ENCODE measurements at places on chromosomes 4 and X. TPM values are rescaled to one million over a fixed set of nuclear protein-coding genes. Genes with fewer than 3 reads are reported as not detected.

The CLNK gene
- total RNA-seq, result 0.32 TPM

- H3K27ac ChIP-seq, result no peak overlapping the region
- no peaks in the 10 kb centered on the region for H3K4me1 ChIP-seq
- no peak overlapping the region for H3K4me3 ChIP-seq
- no peak for DNase-seq
- no peaks in the 10 kb centered on the region for H3K36me3 ChIP-seq
- H3K27me3 ChIP-seq, result no peaks in the 10 kb centered on the region
Measured at GRCh38 chrX:79506001-79506400, 138.9 kb upstream of the ITM2A start.

GRCh38 chr4:1683261-1683735 is 815 bp downstream of the FAM53A start:
- H3K4me1 ChIP-seq, result peaks cover 13% of the 10 kb centered on the region
- H3K27me3 ChIP-seq, result no peaks in the 10 kb centered on the region
- no peak for DNase-seq
- peak overlapping the region; percentile 78 for H3K4me3 ChIP-seq
- peak overlapping the region; percentile 2 for H3K27ac ChIP-seq
- H3K36me3 ChIP-seq, result no peaks in the 10 kb centered on the region

- no peaks in the 10 kb centered on the region for H3K36me3 ChIP-seq
- H3K27ac ChIP-seq, result no peak overlapping the region
- no peak overlapping the region for H3K4me3 ChIP-seq
- no peak for DNase-seq
- H3K27me3 ChIP-seq, result no peaks in the 10 kb centered on the region
- H3K4me1 ChIP-seq, result peaks cover 4% of the 10 kb centered on the region
Measured at GRCh38 chrX:135340831-135341230, 31.6 kb downstream of the ETDC start.

DNA sequence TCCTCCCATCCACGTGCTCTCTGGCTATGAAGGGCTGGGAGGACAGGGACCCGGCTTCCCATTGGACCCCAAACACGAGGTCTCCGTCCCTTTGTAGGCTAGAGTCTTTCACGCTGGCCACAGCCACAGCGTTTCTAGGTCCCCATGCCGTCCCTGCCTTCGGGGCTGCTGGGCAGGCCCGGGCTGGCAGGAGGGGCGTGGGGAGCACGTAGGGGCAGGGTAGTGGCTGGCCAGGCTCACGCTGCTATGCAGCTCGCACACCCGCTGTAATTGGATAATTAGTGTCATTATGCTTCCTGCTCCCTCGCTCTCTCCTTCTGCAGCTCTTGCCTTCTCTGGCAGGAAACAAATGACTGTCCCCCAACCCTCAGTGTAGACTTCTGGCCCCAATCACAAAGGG is 9.8 kb downstream of the ATP2B3 start:
- no peaks in the 10 kb centered on the region for H3K27me3 ChIP-seq
- H3K36me3 ChIP-seq, result no peaks in the 10 kb centered on the region
- no peak overlapping the region for H3K4me3 ChIP-seq
- no peaks in the 10 kb centered on the region for H3K4me1 ChIP-seq
- no peak for DNase-seq

DNA sequence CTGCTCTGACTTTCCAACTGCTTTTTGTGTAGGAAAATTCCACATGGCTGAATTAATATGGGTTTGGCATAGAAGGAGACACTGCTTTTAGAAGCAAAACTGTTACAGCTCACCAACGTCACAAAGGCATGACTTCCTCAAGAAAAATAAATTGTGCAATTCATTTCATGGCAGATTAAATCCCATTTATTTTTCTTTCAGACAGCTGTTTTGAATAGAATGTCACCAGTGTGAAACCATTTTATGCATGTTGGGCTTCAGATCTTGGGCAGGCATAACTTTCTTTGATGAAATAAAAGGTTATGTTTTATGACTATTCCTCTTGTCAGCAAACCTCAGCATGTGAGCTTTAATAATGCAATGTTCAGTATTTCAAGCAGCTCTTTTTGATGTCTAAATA is 542.8 kb downstream of the GALNTL6 start:
- DNase-seq, result no peak
- H3K4me1 ChIP-seq, result no peaks in the 10 kb centered on the region
- H3K36me3 ChIP-seq, result no peaks in the 10 kb centered on the region
- H3K4me3 ChIP-seq, result no peak overlapping the region
- H3K27ac ChIP-seq, result no peak overlapping the region
